Left colon (tissue), 2 donors: ENCODE measurements at places on chromosomes 7 and 10.

DNA sequence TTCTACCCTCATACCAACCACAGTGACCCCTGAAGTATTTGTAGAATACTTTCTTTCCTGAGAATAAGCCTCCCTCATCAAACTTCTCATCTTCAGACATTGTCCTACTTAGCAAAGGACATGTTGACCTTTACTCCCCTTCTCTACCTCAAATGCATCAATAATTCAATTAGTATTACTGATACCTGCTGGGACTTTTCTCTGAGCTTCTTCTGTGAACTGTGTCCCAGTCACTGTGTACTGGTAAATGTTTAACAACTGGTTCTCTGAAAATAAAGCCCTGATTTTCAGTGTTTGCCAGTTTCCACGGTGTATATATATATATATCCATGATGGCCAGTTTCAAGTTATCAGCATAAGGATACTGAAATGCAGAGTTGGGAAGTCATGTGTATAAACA is 12.2 kb downstream of the PANK1 start:
- DNase-seq: no peak

- no peak for DNase-seq
These were observed 52.6 kb downstream of the CAV1 start for GRCh38 chr7:116577320-116577871.

GRCh38 chr10:1184541-1185430 is 128.6 kb downstream of the WDR37 start:
- DNase-seq: no peak

GRCh38 chr10:35961501-35961900 is 319.4 kb upstream of the FZD8 start:
- no peak for DNase-seq

DNA sequence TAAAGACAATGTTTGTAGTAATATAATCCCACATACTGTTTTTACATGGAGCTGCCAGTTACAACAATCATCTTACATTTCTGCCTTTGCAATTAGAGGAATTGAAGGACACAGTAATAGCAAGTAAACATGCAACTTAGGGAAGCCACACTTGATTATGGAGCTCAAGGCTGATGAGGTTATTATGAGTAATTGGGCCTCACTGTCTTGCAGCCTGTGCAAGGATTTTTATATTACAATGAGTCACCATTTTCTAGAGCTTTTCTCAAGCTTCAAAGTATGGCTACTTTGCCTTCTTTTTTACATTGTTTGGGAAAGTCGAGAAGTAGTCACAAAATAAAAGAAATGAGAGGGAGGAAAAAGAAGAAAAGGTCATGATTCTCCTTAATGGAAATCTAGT is 226.4 kb downstream of the KIAA1217 start:
- no peak for DNase-seq

DNA sequence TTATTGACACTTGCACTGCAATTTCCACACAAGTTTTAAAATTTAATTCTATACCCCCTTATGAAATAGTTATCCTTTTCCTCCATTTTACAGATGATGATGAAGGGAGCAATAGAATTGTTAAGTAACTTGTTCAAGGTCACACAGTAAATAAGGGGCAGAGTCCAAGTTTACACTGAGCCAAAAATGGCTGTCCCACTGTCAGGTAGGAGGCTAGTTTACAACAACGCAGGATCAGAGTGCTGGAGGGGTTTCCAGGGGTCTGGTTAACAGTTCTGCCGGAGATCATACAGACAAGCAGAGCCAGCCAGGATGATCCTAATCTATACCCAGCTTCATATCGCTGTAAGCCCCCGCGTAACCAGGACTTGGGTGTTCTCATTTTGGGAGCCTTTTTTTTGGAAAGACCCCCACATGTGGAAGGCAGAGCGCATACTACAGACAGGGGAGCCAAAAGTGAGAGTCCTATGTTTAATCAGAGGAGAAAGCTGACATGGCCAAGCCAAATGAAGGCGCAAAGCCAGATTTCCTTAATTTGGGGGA is 524 bp upstream of the UNC5B start:
- DNase-seq: no peak

DNA sequence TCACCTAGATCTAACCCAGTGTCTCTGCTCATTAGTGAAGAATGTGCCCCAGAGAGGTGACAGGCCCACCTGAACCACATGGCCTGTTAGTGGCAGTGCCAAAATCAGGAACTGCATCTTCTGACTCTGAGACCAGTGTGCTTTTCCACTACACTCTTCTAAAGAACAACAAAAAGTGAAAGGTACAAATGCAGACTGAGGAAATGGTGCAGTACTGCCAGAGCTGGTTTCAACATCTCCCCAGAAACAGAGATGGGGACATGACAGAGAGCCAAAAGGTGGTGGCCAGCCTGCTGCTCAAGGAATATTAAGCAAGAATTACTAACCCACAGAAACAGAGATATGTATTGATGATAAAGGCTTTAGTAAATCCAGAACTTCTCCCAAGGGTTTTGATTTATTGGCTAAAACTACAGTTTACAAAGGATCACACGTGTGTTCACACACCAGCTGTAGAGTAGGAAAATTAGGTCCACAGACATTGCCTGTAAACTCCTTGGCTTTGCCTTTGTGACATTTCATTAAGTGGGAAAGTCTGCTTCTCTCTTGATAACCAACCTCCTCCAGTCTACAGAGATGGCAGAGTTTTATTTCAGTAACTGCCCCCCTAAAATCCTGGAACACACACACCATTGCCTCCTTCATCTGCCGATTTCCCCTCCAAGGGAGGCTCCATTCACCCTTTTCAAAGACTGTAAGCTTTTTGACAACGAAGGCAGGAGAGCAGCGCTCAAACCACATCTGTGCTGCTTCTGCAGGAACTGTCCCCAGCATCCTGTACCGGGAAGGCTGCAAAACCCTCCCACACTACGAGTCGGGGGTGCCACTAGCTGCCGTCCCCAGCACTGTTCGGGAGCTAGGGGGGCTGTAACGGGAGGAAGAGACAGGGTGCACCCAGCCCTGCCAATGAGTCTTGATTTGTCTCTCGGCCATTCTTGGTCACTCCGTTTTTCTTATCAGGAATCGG is 29.8 kb downstream of the GSDME start:
- DNase-seq: no peak

GRCh38 chr10:33193701-33194521 is 140.6 kb downstream of the NRP1 start:
- DNase-seq: no peak

DNA sequence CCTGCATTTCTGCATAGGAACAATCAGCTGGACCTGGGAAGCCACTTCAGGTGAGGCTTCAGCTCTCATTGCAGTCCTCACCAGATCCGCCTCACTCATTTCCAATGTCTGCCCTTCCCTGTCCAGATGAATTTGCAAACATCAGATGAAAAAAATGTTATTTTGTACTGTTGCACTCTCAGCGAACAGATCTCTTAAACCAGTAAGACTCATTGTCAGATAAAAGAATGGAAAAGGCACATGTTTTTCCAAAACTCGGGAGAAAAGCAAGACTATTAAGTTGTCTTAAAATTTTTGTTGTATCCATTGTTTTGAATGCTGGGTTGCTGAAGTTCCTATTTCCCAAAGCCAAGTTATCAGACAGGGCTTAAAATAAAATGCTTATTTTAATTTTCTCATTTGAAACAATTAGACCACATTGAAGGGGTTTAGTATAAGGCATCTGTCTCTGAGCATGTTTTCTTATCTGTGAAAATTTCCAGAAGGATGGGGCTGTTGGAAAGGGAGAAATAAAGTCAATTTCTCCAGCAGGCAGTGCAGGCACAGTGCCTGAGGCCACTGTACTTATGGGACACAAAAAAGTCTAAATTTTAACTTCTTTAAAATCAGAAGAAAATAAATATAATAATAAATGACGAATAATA is 396.8 kb downstream of the KCNMA1 start:
- DNase-seq: no peak

- DNase-seq: no peak
These were observed 21.8 kb upstream of the MYL7 start for GRCh38 chr7:44162785-44163395.

DNA sequence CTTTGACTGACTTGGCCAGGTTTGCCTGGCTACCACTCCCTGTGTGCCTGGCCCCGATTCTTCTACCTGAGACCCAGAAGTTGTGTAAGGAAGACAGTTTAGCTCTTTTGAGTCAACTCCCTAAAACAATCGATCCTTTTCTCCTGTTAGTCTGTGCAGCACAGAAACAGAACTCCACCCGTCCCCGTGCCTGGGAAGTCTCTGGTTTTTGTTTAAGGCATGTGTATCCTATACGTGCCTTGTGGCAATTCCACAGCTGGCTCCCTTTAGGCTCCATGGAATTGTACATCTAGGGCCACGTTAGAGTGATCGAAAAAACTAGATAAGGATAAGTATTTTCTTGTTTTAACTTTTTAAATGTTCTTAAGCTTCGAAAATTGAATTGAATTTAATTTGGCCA is 131.6 kb downstream of the BICC1 start:
- no peak for DNase-seq

GRCh38 chr10:64130152-64130551 is 609.0 kb downstream of the REEP3 start:
- no peak for DNase-seq

GRCh38 chr7:150959081-150959480 is 19.0 kb downstream of the KCNH2 start:
- no peak for DNase-seq

DNA sequence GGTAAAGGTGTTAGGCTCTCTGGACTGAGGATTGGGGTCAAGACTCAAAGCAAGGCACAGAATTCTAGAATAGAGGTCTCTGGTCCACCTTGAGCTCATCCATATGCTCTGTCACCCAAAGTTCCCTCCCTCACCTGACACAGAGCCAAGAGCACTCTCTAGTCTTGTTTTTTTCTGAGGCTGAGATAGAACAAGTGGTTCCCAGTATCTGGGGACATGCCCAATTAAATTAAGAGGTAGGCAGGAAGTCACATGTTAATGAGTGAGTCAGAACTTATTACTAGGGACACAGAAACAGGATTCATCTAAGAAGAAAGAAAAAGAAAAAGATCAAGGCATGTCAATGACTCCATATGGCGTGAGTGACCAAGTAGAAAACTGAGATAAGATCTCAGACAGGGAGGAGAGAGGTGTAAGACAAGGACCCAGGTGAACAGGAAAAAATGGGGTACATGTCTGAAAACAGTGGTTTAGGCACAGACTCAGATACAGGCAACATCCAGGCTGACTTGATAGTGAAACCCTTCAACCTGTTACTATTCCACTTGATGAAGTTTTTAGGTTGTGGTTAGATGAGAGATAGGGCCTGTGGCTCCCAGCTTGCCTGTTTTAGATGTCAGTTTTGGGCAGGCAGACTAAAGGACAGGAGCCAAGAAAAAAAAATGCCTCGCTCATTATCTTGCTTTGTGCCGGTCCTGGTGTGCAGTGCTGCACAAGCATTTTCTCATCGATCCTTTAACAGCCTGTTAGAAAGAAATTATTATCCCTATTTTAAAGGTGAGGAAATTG is 609.9 kb downstream of the CCSER2 start:
- no peak for DNase-seq

DNA sequence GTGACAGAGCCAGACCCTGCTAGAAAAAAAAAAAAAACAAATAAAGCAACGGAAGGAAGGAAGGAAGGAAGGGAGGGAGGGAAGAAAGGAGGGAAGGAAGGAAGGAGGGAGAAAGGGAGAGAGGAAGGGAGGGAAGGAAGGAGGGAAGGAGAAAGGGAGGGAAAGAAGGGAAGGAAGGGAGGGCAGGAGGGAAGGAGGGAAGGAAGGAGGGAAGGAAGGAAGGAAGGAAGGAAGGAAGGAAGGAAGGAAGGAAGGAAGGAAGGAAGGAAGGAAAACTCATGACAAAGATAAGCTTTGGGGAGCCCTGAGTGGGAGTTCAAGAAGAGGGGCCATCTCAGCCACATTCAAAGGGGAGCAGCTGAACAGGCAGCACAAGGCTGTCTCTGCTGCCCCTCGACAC is 124.7 kb upstream of the MGMT start:
- no peak for DNase-seq

- DNase-seq: no peak
These were observed 18.6 kb upstream of the MEST start for GRCh38 chr7:130473289-130473688.

- peak; percentile 65 for DNase-seq
These were observed 612 bp downstream of the SNX8 start for GRCh38 chr7:2313450-2314208.

- DNase-seq: no peak
These were observed 1192.5 kb downstream of the NXPH1 start for GRCh38 chr7:9625953-9626352.

- no peak for DNase-seq
These were observed 4.0 kb downstream of the VSTM4 start for GRCh38 chr10:49111320-49111698.
